Stimulated activated naive CD4-positive, alpha-beta T cell (primary cell): ENCODE measurements at places on chromosomes 11 and 22.

DNA sequence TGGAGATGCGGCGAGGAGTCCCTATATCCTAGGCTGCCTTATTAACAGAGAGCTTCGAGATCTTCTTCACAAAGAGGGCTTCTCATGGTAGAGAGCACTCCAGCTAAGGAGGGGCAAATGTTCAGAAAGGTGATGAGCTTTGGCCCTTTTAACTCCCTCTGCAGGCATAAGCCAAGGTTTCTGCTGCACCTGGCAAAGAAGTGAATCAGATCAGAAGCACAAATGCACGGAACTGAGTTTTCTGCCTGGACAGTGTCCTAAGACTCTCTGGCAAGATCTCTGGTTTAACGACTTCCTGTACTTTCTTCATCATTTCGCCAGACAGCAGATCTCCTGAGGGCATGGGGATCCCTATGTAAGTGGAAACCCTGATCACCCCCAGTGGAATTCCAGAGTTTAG, 37.2 kb downstream of the POU2AF3 start:
- no peak for DNase-seq

GRCh38 chr11:109109571-109110315, 312.2 kb upstream of the C11orf87 start:
- no peak for DNase-seq

DNA sequence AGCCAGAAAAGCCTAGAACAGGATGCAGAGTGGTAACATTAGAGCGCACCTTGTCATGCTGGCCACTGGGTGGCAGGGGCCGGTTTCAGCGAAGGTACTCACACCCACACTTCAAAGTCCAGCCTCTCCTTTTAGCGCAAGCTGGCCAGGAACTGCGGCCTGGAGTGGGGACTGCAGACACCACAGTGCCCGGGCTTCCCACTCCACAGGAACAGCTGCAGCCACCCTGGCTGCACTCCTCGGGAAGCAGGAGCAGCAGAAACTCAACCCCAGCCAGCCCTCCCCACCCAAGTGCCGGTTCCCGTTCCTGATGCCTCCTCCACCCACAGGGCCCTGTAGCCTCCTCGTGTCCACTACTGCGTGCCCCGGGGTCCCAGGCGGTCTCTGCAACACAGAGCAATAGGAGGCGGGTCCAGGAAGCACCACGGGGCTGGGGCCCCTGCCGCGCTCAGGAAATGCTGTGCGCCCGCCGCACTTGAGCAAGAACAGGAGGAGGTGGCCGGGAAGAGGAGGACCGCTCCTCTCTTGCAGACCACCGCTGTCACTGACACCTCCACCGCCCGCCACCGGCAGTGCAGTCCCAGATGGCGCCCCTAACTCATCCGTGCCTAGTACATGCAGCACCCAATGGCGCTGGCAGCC, 2.2 kb downstream of the RFPL2 start:
- no peak for DNase-seq

DNA sequence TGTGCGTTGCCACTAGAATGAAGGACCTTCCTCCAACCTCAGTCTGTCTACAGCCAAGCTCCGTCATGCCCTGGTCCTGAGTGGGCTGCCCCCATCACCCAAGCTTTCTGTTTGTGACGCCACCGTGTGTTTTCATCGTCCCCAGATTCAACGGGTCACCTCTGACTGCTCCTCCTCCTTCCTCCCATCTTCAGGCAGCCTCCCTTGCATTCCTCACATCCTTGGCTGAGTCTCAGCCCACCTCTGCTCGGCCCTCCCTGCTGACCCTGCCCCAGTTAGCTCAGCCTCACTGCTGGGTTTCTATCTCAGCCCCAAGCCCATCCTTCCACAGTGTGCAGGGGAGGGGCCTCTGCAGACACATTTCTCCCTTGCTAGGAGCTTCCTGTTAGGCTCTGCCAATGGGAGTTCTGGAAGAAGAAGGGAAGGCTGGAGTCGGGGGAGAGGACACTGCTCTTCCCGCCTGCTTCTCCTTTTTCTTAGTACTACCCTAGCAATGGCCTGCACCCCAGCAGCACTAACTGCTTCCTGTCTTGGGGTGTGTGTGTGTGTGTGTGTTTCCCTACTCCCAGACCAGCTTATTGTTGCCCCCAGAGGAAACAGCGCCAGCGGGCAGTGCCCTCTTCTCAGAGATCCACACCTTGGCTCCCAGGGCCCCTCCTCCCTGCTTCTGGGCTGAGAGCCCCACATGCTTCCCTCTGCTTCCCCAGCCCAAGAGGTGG, 5.2 kb downstream of the IFT27 start:
- no peak for DNase-seq

- no peak for DNase-seq
Observed at GRCh38 chr11:9219572-9219971, 45.6 kb downstream of the DENND5A start.

- DNase-seq, result no peak
Observed at GRCh38 chr11:9138612-9139579, 47.5 kb upstream of the SCUBE2 start.

DNA sequence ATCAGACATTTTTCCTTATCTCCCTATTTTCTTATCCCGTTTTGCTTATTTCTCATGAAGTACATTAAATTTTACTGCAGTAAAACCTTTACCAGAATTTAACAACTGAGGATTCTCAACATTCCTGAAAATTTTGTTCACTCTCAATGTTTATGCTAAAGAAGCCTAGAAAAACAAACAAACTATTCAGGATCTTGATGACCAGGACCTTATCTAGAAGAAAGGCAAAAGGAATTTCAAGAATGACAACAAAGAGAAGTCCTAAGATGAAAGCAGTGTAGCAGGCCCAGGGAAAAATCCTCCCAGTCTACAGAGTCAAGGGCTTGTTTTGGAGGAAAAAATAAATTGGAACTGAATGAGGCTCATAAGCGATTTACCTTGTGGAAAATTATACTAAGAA, 283.3 kb upstream of the ARHGAP42 start:
- no peak for DNase-seq

DNA sequence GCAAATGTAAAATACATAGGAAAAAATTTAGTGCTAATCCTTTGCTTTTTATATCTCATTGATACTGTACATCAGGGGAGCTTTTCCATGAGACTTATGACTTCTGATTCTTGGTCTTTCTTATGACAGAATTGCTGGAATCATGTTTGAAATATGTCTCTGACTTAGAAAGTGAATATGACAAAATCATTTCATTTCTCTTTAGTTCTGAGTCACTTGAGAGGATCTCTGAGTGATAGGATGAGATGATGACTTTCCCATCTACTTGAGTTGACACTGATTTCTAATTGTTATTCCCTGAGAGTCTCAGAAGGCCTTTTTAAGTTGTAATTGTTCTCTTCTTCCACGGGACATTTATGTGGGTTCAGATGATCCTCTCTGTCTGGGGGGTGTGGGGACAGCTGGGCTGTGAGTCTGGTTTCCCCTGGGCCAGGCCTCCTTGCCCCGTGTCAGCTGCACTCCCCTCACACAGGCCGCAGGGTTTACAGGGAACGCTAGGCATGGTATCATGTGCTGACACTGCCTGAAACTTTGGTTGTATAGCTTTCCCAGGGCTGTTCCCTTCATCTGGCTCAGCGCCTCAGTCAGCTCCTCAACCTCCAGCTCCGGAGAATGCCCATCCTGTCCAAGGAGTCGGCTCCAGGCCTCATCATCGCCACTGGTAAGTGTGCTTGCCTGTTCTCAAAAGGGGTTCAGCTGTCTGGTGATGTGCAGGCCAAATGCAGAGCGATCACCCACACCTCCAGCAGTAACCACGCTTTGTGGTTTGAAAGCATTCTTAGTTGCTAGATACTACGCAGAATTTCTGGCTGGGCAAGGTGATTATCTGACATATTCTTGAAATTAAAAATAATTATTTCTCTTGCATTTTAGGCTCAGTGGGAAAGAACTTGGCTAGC, 69.5 kb upstream of the SORL1-AS1 start:
- no peak for DNase-seq

DNA sequence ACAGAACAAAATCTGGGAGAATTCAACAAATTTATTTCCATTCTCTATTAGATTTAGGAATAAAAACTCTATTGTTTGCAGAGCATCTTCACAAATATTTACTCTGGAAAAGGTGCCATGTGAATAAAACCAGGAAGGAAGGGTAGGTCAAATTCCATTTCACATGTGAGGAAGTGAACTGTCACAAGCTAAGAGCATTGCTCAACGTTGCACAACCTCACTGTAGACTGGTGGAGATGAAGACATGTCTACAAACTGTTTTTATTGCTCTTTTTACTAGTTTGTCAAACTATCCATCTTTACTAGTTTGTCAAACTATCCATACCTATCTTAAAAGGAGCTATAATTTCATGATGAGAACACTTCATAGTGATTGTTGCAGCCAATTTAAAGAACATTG, 236.4 kb downstream of the CNTN5 start:
- no peak for DNase-seq

DNA sequence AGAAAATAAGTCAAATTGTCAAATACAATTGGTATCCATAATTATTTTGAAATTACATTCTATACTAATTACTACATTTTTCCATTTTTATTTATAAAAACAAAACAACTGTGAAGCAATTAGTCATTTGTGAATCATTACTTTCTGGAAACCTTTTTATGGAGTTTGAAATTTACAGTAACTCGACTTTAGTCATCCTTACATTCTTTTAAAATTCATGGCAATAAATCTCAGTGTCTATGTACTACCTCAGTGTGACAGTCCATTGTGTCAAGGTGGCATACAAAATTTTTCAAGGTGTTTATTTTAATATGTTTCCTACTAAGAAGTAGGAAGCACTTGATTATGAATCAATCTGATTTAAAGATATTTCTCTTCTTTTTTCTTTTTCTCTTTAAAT, 1949.4 kb upstream of the RAG2 start:
- no peak for DNase-seq

DNA sequence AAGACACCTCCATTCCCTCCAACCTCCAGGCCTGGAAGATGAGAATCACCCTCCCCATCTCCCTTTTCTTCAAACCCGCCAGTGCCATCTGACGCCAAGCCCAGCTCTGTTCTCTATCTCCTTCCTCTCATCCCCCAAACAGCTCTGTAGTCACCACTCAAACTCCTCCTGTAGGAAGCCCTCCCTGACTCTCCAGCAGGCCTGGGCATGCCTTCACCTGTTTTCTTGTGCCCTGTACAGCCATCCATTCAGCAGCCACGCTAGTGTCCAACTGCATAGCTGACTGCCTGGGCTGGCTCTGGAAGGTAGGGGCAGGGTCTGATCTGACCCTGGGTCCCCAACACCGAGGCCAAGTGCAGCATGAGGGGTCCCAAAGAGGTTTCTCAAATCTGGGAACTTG, 25.0 kb downstream of the GDPD5 start:
- no peak for DNase-seq

GRCh38 chr11:69380921-69381581, 87.1 kb downstream of the MYEOV start:
- DNase-seq, result no peak

- DNase-seq, result no peak
Observed at GRCh38 chr11:121592708-121593107, 139.9 kb upstream of the SORL1-AS1 start.

DNA sequence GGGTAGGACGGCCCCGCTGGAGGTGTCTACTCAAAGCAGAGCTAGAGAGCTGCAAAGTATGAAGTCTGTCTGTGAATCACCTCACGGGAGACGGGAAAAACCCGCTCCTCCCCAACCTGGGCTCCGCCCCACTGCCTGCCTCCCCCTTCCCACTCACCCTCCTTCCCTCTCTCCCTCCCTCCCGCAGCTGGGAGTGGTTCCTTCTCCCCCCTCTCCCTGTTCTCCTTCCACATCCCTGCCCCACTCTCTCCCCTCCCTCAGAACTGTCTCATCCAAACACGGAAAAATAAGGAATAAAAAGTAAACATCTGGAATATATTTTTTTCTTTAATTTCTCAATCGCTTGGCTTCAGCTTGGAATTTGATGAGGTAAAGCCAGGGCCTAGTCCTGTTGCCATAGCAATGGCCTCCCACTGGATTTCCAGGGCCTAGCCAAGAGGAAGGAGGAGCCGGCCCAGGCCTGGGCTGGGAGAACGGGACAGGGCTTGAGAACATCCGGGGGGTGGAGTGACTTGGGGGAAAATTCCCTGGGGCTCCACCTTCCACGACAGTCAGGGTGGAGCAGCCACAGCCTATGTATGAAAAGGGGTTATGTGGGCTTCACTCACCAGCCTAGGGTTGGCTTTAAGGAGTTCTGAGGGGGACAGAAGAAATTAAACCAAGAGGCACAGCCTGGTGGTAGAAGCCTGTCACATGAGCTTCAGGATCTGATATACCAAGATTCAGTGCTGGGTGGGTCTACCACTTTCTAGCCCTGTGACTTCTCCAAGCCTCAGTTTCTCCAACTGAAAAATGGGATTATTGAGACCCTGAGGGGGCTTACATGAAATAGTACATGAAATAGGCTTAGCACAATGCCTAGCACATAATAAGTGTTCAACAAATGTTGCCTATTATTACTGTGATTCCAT, 2.2 kb downstream of the TNKS1BP1 start:
- DNase-seq, result no peak

GRCh38 chr11:93663021-93663420, 1.5 kb downstream of the CEP295 start:
- DNase-seq, result peak; percentile 2

DNA sequence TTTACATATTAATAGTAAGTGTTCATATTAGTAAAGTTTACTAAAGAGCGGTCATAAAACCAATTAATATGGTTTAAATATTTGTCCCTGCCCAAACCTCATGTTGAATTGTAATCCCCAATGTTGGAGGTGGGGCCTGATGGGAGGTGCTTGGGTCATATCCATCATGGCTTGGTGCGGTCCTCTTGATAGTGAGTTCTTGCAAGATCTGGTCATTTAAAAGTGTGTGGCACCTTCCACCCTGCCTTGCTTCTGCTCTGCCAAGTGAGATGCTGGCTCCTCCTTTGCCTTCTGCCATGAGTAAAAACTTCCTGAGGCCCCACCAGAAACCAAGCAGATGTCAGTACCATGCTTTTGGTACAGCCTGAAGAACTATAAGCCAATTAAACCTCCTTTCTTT, 54.8 kb upstream of the OLFML1 start:
- DNase-seq, result no peak

- DNase-seq, result no peak
Observed at GRCh38 chr11:119745776-119746535, 17.0 kb upstream of the NECTIN1 start.

- DNase-seq, result no peak
Observed at GRCh38 chr22:22923930-22924329, 36.3 kb downstream of the IGLL5 start.

DNA sequence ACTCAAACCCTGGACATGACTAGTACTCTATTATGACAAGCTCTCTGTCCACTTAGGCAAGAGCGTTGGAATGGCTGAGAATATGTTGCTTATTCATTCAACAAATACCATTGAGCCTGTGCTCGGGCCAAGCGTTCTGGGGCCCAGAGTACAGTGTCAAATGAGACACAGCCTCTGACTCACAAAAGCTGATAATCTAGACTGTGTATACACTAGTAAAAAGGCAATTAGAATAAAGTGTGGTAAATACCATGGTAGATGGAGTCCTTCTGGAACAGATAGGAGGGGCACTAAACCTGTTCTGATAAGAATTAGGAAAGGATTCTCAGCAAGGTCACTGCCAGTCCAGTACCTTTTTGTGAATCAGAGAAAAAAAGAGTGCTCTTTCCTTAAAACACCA, 24.7 kb downstream of the KCNE3 start:
- DNase-seq, result no peak

DNA sequence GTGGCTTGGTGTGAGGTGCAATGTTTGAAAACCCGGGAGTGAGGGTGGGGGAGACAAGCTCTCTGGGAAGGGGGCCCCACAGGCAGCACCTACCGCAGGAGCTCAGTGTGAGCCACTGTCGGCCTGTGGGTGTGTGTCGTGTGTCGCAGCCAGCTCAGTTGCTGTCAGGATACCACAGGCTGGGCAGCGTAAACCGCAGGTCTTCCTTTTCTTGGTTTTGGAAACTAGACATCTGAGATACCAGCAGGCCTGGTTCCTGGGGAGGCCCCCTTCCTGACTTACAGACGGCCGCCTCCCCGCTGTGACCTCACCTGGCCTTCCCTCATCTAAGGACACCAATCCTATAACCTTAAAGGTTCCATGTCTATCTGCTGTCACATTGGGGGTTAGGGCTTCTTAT, 19.4 kb downstream of the IRF7 start:
- no peak for DNase-seq
